ENCODE measurements at places on chromosomes 2 and 18. TPM values are rescaled to one million over a fixed set of nuclear protein-coding genes. Genes with fewer than 3 reads are reported as not detected.

SERPINB3 gene
- total RNA-seq, result not detected

ALK gene
- total RNA-seq, result not detected

LRP2 gene
- 0.40 TPM for total RNA-seq

DUSP2 gene
- 47.7 TPM for total RNA-seq

KCNF1 gene
- total RNA-seq, result not detected

GALM gene
- total RNA-seq, result 30.2 TPM

ATP8B1 gene
- not detected for total RNA-seq

UPP2 gene
- total RNA-seq, result not detected

SRD5A2 gene
- total RNA-seq, result not detected

ARPC2 gene
- total RNA-seq, result 735 TPM

CCDC68 gene
- total RNA-seq, result not detected

PLA2R1 gene
- total RNA-seq, result not detected

DNA sequence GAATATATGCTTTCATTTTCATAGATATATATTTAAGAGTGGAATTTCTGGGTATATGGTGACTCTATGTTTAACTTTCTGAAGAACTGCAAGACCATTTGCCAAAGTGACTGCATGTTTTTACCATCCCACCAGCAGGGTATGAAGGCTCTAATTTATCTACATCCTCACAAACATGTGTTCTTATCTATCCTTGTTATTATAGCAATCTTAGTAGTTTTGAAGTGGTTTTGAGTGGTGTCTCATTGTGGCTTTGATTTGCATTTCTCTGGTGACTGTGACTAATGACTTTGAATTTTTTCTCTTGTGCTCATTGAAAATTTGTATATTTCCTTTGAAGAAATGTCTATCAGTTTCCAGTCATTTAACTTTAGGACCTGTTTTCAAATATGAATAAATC is 310.2 kb upstream of the NRP2 start:
- DNase-seq, result no peak
- H3K4me1 ChIP-seq, result peaks cover 3% of the 10 kb centered on the region
- no peak overlapping the region for H3K4me3 ChIP-seq
- no peak overlapping the region for H3K27ac ChIP-seq
- H3K27me3 ChIP-seq, result no peaks in the 10 kb centered on the region
- no peaks in the 10 kb centered on the region for H3K36me3 ChIP-seq

DNA sequence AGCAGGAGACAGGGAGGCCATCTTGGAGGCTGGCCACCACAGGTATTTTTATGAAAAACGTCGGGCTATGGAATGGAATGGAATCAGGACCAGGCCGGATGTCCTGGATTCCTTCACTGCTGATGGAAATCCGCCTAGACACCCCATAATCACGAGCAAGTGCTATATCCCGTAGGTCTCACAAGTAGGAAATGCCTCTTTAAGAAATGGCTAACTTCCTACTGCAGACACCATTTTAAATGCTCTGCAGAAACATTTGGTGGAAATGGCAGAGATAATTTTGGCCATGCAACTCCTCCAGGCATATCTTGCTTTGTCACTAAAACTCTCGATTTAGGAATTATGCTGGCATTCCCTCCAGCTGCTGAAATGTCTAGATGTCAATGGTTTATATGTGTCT is 18.0 kb downstream of the ID2 start:
- H3K27ac ChIP-seq, result no peak overlapping the region
- no peaks in the 10 kb centered on the region for H3K27me3 ChIP-seq
- H3K4me3 ChIP-seq, result no peak overlapping the region
- no peaks in the 10 kb centered on the region for H3K36me3 ChIP-seq

GRCh38 chr2:71576541-71576940 is 123.2 kb downstream of the DYSF start:
- no peak for DNase-seq
- no peaks in the 10 kb centered on the region for H3K36me3 ChIP-seq
- no peaks in the 10 kb centered on the region for H3K27me3 ChIP-seq

- no peak overlapping the region for H3K27ac ChIP-seq
- H3K36me3 ChIP-seq, result no peaks in the 10 kb centered on the region
These were observed 1257.4 kb upstream of the ZEB2 start for GRCh38 chr2:145777297-145777696.

GRCh38 chr18:75297731-75298130 is 87.1 kb downstream of the TSHZ1 start:
- H3K4me1 ChIP-seq, result no peaks in the 10 kb centered on the region
- no peak overlapping the region for H3K4me3 ChIP-seq

- no peak for DNase-seq
- H3K4me3 ChIP-seq, result no peak overlapping the region
- no peaks in the 10 kb centered on the region for H3K27me3 ChIP-seq
- H3K27ac ChIP-seq, result no peak overlapping the region
These were observed 46.7 kb downstream of the LYPD1 start for GRCh38 chr2:132623096-132623839.

GRCh38 chr2:133641942-133642725 is 73.9 kb upstream of the NCKAP5 start:
- no peaks in the 10 kb centered on the region for H3K4me1 ChIP-seq
- no peak overlapping the region for H3K27ac ChIP-seq
- H3K36me3 ChIP-seq, result no peaks in the 10 kb centered on the region
- DNase-seq, result no peak
- no peak overlapping the region for H3K4me3 ChIP-seq

- H3K36me3 ChIP-seq, result no peaks in the 10 kb centered on the region
- no peak overlapping the region for H3K4me3 ChIP-seq
- no peaks in the 10 kb centered on the region for H3K27me3 ChIP-seq
- no peak overlapping the region for H3K27ac ChIP-seq
- no peaks in the 10 kb centered on the region for H3K4me1 ChIP-seq
- no peak for DNase-seq
These were observed 1002.4 kb upstream of the KLHL29 start for GRCh38 chr2:22382479-22383169.

GRCh38 chr2:84160453-84160852 is 298.6 kb downstream of the SUCLG1 start:
- H3K36me3 ChIP-seq, result no peaks in the 10 kb centered on the region
- no peaks in the 10 kb centered on the region for H3K4me1 ChIP-seq
- no peak for DNase-seq
- no peak overlapping the region for H3K27ac ChIP-seq
- H3K27me3 ChIP-seq, result peaks cover 5% of the 10 kb centered on the region
- no peak overlapping the region for H3K4me3 ChIP-seq

DNA sequence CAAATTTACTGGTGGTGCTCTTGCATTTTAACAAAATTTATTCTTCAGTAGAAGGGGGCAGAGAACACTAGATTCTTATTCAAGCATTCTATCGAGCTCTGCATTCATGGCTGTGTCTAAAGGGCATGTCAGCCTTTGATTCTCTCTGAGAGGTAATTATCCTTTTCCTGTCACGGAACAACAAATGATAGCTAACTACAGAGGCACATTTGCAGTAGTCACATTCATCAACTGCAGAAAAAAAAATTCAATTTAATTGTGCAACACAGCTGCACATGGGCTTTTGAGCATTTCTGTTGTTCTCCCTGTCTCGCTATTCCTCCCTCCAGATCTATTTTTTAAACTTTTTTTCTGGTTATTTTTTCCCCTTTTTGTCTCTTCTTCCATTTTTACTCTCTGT is 13.0 kb upstream of the DLX1 start:
- peaks cover 33% of the 10 kb centered on the region for H3K27me3 ChIP-seq
- no peak for DNase-seq
- H3K27ac ChIP-seq, result no peak overlapping the region
- H3K36me3 ChIP-seq, result peaks cover 2% of the 10 kb centered on the region
- H3K4me3 ChIP-seq, result no peak overlapping the region

DNA sequence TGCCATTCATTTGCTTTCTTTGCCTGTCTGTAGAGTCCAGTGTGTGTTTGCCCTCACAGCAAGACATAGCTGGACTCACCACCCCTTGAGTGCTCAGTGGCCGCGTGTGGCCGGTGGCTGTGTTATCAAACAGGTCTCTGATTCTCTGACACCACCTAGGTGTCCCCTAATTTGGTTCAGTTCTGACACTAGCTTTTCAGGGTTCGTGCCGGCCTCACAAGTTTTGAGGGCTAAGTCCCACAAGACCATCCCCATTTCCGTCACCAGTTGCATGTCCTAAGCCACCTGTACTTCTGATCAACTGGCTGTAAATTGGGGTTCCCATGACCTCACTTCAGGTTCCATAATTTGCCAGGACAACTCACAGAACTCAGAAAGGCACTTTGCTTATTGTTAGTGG is 23.5 kb downstream of the NCK2 start:
- H3K4me1 ChIP-seq, result peaks cover 63% of the 10 kb centered on the region
- no peak overlapping the region for H3K4me3 ChIP-seq
- H3K27ac ChIP-seq, result no peak overlapping the region
- H3K27me3 ChIP-seq, result no peaks in the 10 kb centered on the region
- DNase-seq, result no peak

GRCh38 chr2:36497570-36498163 is 100.3 kb downstream of the FEZ2 start:
- no peak for DNase-seq
- no peaks in the 10 kb centered on the region for H3K27me3 ChIP-seq
- no peak overlapping the region for H3K4me3 ChIP-seq

- H3K36me3 ChIP-seq, result no peaks in the 10 kb centered on the region
- H3K27ac ChIP-seq, result no peak overlapping the region
- H3K27me3 ChIP-seq, result peaks cover 3% of the 10 kb centered on the region
- no peak for DNase-seq
- peaks cover 4% of the 10 kb centered on the region for H3K4me1 ChIP-seq
These were observed 49.2 kb upstream of the ZNF397 start for GRCh38 chr18:35191698-35192025.

- no peak overlapping the region for H3K4me3 ChIP-seq
- H3K4me1 ChIP-seq, result peaks cover 18% of the 10 kb centered on the region
- H3K27ac ChIP-seq, result no peak overlapping the region
- no peaks in the 10 kb centered on the region for H3K27me3 ChIP-seq
- DNase-seq, result no peak
These were observed 108.5 kb upstream of the PGAP1 start for GRCh38 chr2:197035002-197035401.

- no peaks in the 10 kb centered on the region for H3K27me3 ChIP-seq
- no peak overlapping the region for H3K4me3 ChIP-seq
- H3K36me3 ChIP-seq, result peaks cover 40% of the 10 kb centered on the region
- H3K27ac ChIP-seq, result no peak overlapping the region
- no peak for DNase-seq
- peaks cover 10% of the 10 kb centered on the region for H3K4me1 ChIP-seq
These were observed 15.2 kb downstream of the POLI start for GRCh38 chr18:54284535-54284934.

DNA sequence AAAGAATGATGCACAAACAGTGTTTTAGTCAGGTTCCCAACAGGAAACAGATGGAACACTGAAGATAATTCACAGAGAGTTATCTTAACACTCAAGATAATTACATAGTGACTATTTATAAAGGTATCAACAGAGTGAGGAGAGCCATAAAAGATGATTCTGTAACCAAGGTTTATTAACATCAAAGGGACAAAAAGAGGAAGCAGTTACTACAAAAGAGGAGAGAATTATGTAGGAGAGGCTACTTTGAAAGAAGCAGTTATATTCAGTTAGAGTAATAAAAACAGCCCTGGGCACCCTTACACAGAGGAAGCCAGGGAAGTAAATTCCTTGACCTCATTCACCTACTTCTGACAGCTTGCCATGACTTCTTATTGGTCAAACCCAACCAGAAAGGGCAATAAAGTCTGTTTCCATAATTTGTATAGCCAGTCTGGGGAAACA is 326.5 kb upstream of the SLC39A10 start:
- H3K27me3 ChIP-seq, result no peaks in the 10 kb centered on the region
- H3K4me3 ChIP-seq, result no peak overlapping the region
- H3K4me1 ChIP-seq, result no peaks in the 10 kb centered on the region
- no peak overlapping the region for H3K27ac ChIP-seq
- DNase-seq, result no peak
- peaks cover 3% of the 10 kb centered on the region for H3K36me3 ChIP-seq

DNA sequence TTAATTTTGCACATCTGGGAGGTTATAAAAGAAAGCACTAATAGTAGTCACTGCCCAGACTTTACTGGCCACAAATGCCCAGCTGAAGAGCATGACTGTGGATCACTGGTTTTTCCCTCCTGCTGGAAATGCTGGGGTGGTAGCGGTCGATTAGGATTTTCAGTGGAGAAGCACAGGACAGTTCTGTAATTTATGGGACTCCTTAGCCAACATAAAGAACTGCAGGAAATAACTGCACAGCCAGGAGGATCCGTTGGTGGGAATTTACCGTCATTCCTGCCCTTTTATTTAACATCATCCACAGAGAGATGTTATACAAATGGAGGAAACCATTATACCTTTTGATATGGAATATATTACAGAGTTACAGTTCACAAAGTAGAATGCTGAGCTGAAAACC is 61.5 kb downstream of the TNFRSF11A start:
- H3K27me3 ChIP-seq, result peaks cover 2% of the 10 kb centered on the region
- H3K36me3 ChIP-seq, result peaks cover 11% of the 10 kb centered on the region
- H3K27ac ChIP-seq, result no peak overlapping the region
- H3K4me1 ChIP-seq, result no peaks in the 10 kb centered on the region

- H3K4me3 ChIP-seq, result no peak overlapping the region
- no peaks in the 10 kb centered on the region for H3K27me3 ChIP-seq
- no peak for DNase-seq
- no peak overlapping the region for H3K27ac ChIP-seq
- H3K36me3 ChIP-seq, result peaks cover 38% of the 10 kb centered on the region
- H3K4me1 ChIP-seq, result peaks cover 6% of the 10 kb centered on the region
These were observed 44.5 kb downstream of the MAPRE2 start for GRCh38 chr18:35085450-35086380.

DNA sequence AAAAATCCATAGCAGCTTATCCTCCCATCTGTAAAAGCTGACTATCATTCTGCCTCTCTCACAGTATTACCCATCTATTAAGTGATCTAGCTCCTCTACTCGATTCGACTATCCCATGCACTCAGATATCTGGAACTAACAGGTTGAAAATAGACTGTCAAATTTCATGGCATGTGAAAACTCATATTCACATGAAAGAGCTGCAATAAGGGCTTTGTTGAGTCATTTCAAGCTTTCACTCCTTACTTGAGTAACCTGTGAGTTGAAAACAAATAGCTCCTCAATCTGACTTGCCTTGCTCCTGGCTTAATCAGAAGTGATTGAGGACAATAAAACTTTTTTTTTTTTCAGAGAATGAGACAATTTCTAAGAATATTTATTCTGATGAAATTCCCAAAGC is 192.4 kb upstream of the ERBB4 start:
- peaks cover 8% of the 10 kb centered on the region for H3K4me1 ChIP-seq
- H3K36me3 ChIP-seq, result no peaks in the 10 kb centered on the region
- DNase-seq, result no peak
- H3K4me3 ChIP-seq, result no peak overlapping the region
- no peaks in the 10 kb centered on the region for H3K27me3 ChIP-seq

Data from activated naive CD8-positive, alpha-beta T cell treated with anti-CD3 and anti-CD28 coated beads, Interleukin-2, amount 10 ng/mL, durations not matched to agents 7 days and 5 days (primary cell).